ENCODE measurements at places on chromosomes 2 and 18.

GRCh38 chr2:13106302-13106701, 389.6 kb downstream of the TRIB2 start:
- no peak overlapping the region for H3K4me3 ChIP-seq
- H3K36me3 ChIP-seq = no peaks in the 10 kb centered on the region
- H3K27me3 ChIP-seq = no peaks in the 10 kb centered on the region

DNA sequence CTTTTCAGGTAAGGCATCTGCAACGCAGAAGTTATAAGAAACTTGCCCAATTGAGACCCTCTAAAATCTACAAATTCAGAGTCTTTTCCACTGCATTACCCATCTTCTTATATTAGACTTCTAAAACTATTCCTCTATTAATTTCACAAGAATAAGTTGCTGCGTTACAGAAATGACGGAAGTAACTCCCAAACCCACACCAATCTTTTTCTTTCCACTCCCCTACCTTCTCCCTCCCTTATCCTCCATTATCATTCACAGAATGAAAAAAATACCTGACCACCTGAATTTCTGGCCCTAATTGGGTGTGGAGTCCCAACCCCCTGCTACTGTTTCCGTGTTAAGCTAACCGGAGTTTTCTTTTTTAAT, 689 bp downstream of the RPRD1A start:
- H3K4me3 ChIP-seq = peak overlapping the region; percentile 86
- H3K27ac ChIP-seq = peak overlapping the region; percentile 86
- DNase-seq = no peak

GRCh38 chr2:224098481-224099230, 59.6 kb upstream of the SERPINE2 start:
- H3K27me3 ChIP-seq = no peaks in the 10 kb centered on the region
- H3K4me3 ChIP-seq = no peak overlapping the region

DNA sequence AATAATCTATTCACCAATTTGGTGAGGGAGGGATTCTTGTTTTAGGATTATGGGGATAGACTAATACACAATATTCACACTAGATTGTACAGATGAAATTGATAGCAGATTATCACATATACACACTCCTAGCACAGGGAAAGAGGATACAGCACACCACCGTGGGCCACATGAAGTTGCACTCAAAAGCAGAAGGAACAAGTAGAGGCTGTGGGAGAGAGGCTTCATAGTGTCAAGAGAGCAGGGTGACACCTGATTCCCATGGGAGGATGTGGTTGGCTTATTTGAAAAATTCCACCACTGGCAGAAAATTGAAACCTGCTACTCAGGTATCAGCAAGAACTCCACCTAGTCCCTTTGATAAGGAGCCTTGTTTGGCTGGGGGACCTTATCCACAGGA, 395.6 kb downstream of the SPAG16 start:
- H3K4me1 ChIP-seq = no peaks in the 10 kb centered on the region
- no peaks in the 10 kb centered on the region for H3K36me3 ChIP-seq
- no peak overlapping the region for H3K27ac ChIP-seq
- H3K4me3 ChIP-seq = no peak overlapping the region
- no peaks in the 10 kb centered on the region for H3K27me3 ChIP-seq

GRCh38 chr2:62293490-62294271, 97.8 kb downstream of the B3GNT2 start:
- no peak overlapping the region for H3K4me3 ChIP-seq
- H3K4me1 ChIP-seq = peaks cover 28% of the 10 kb centered on the region
- H3K36me3 ChIP-seq = no peaks in the 10 kb centered on the region
- DNase-seq = peak; percentile 58
- H3K27me3 ChIP-seq = no peaks in the 10 kb centered on the region

DNA sequence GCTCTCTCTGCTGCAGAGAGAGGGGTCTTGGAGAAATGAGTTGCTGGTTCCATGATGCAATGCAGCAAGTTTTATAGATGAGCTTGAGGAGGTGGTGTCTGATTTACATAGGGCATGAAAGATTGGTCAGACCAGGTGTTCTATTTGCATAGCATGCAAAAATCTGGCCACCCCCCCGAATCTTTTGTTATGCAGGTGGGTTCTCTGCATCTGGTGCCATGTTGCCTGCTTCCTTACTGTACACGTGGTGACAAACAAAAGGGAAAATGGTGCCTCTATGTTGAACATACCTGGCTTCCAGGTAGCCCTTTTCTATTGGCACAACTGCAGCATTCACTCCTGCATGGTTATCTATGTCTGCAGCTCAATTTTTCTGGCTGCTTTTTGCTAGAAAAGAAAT, 169.4 kb downstream of the GALNT1 start:
- H3K4me1 ChIP-seq = no peaks in the 10 kb centered on the region
- H3K27me3 ChIP-seq = no peaks in the 10 kb centered on the region
- no peak overlapping the region for H3K4me3 ChIP-seq

DNA sequence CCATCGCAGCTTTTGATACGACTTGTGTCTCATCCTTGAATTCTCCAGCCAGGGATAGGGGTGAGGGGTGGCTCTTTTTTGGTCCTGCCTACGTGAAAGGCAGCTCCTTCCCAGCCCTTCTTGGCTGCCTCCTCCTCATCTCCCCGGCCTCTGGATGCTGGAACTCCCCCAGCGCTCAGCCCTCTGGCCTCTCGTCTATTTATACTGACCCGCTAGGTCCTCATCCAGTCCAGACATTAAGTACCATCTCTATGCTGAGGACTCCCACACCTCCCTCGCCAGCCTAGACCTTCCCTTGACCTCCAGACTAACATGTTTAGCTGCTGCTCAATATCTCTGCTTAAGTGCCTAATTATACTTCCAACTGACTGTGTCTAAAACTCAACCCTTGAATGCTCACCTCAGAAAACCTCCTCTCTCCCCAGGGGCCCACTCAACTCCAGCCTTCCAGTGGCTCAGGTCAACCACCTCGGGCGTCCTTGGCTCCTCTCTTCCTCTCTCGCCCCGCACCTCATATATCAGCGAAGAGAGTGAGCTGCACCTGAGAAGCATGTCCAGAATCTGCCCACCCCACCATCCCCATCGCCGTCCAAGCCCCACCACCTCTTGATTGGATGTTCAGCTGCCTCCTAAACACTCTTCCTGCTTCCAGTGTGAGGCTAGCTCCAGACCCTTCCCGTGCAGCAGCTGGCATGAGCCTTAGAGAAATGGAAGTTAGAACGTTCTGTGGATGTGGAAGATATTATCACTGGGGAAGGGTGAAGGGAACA, 34.8 kb downstream of the TOGARAM2 start:
- H3K4me1 ChIP-seq = peaks cover 77% of the 10 kb centered on the region
- peak overlapping the region; percentile 76 for H3K27ac ChIP-seq
- peaks cover 7% of the 10 kb centered on the region for H3K27me3 ChIP-seq
- no peaks in the 10 kb centered on the region for H3K36me3 ChIP-seq
- DNase-seq = no peak

- peaks cover 5% of the 10 kb centered on the region for H3K27me3 ChIP-seq
- no peak overlapping the region for H3K4me3 ChIP-seq
- H3K4me1 ChIP-seq = peaks cover 29% of the 10 kb centered on the region
- no peak for DNase-seq
- no peaks in the 10 kb centered on the region for H3K36me3 ChIP-seq
Observed at GRCh38 chr2:119438128-119438656, 6.5 kb downstream of the TMEM37 start.

DNA sequence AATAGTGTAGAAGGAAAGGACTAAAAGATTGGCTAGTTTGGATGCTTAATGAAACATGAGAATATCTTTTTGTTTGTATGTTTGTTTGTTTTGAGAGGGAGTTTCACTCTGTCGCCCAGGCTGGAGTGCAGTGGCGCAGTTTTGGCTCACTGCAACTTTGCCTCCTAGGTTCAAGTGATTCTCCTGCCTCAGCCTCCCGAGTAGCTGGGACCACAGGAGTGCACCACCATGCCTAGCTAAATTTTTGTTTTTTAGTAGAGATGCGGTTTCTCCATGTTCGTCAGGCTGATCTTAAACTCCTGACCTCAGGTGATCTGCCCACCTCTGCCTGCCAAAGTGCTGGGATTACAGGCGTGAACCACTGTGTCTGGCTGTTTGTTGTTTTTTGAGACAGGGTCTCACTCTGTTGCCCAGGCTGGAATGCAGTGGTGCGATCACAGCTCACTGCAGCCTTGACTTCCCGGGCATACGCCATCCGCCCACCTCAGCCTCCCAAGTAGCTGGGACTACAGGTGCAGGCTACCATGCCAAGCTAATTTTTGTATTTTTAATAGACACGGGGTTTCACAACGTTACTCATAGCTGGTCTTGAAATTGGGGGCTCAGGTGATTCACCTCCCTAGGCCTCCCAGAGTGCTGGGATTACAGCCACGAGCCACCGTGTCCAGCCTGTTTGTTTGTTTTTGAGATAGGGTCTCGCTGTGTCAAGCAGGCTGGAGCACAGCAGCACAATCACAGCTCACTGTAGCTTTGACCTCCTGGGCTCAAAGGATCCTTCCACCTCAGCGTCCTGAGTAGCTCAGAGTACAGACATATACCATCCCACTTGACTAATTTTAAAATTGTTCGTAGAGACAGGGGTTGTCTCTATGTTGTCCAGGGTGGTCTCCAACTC, 209.2 kb downstream of the MYCN start:
- no peak overlapping the region for H3K27ac ChIP-seq
- no peaks in the 10 kb centered on the region for H3K4me1 ChIP-seq
- no peak for DNase-seq
- H3K27me3 ChIP-seq = no peaks in the 10 kb centered on the region

DNA sequence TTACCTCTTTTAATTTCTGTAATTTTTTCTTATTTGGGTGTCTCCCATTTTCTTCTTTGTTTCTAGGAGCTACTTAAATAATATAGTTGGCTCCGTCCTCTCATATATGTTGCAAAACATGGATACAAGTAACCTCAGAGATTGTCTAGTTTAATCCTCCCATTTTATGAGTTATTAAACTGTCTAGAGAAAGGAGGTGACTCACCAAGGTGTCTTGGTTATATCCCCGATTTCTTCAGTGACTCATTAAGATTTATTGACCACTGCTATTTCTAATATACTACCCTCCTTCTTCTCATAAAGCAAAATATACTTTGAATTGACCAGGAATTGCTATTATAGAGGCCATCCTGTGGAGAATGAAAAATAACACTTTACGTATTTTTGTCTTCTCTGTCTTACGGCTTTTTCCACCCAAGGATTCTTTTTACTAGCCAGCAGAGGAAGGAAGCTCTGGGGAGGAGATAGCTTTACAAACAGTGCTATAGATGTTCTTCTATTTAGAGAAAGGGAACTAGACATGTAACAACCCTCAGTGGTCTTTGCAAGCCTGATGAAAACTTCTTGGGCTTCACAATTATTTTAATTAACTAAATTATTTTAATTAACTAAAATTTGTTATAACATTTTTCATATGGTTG, 300.4 kb upstream of the TNP1 start:
- no peaks in the 10 kb centered on the region for H3K36me3 ChIP-seq
- no peak overlapping the region for H3K27ac ChIP-seq
- DNase-seq = no peak

DNA sequence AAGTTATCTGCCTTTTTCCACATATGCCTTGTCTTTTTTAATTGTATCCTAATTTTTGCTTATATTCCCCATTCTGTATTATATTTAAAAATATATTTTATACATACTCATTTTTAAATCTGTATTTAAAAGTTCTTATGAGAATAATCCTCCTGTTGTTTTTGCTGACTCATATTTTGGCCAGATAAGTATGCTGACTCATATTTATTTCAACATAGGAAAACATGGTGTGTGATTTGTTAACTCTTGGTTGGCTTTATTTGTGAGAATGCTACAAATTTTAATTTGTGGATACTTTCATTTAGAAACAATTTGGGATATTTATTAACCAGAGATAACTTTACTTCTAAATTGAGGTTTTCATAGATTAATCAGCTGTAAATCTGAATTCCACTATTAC, 587.7 kb downstream of the CPS1 start:
- no peak overlapping the region for H3K4me3 ChIP-seq
- no peaks in the 10 kb centered on the region for H3K36me3 ChIP-seq
- H3K27ac ChIP-seq = no peak overlapping the region
- no peak for DNase-seq

- H3K27ac ChIP-seq = no peak overlapping the region
- H3K27me3 ChIP-seq = no peaks in the 10 kb centered on the region
- H3K4me1 ChIP-seq = no peaks in the 10 kb centered on the region
- no peak for DNase-seq
Observed at GRCh38 chr18:26190506-26190905, 35.7 kb upstream of the TAF4B start.

DNA sequence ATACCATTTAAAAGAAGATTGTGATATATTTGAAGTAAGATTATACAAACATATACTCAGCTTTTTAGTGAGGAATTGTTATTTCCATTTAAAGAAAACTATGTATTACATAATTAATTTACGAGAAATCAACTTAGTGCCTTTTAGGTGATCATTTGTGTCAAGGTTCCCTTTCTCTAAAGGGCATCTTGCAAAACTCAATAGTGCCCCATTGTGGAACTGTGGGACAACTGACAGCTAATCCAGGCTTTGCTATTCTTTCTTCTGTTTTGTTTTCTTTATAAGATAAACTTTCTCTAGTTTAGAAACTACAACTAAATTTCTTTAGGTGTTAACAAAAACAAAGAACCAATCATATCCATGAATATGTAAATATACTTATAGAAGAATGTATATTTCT, 24.3 kb upstream of the VIT start:
- no peaks in the 10 kb centered on the region for H3K4me1 ChIP-seq
- no peak overlapping the region for H3K27ac ChIP-seq
- no peaks in the 10 kb centered on the region for H3K27me3 ChIP-seq
- H3K4me3 ChIP-seq = no peak overlapping the region

DNA sequence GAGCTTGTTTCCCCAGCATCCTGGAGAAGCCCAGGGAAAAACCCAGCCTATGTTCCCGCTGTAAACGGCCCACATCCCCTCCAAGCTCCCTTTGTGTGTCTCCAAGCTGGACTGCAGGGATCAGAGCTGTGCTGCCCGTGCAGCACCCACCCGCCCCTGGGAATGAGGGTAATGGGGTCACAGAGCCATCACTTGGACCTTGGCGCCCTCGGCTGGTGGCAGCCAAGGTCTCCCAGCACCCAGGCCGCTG, 670 bp upstream of the INPP5D start:
- H3K4me3 ChIP-seq = peak overlapping the region; percentile 55
- no peaks in the 10 kb centered on the region for H3K27me3 ChIP-seq
- DNase-seq = no peak
- H3K4me1 ChIP-seq = peaks cover 44% of the 10 kb centered on the region
- no peaks in the 10 kb centered on the region for H3K36me3 ChIP-seq
- peak overlapping the region; percentile 91 for H3K27ac ChIP-seq

GRCh38 chr2:189309331-189309730, 129.8 kb upstream of the COL5A2 start:
- no peak overlapping the region for H3K4me3 ChIP-seq
- no peaks in the 10 kb centered on the region for H3K4me1 ChIP-seq
- no peak overlapping the region for H3K27ac ChIP-seq
- no peak for DNase-seq
- no peaks in the 10 kb centered on the region for H3K36me3 ChIP-seq

Data from left lung (tissue), 14 donors.